K562 (cell line): ENCODE measurements at places on chromosomes 1 and 21. TPM values are rescaled to one million over a fixed set of nuclear protein-coding genes. Genes with fewer than 3 reads are reported as not detected.

The OR2L13 gene
- total RNA-seq: not detected in 2 replicates

- DNase-seq: no peak
These were observed 31.4 kb upstream of the WASF2 start for GRCh38 chr1:27521336-27521831.

DNA sequence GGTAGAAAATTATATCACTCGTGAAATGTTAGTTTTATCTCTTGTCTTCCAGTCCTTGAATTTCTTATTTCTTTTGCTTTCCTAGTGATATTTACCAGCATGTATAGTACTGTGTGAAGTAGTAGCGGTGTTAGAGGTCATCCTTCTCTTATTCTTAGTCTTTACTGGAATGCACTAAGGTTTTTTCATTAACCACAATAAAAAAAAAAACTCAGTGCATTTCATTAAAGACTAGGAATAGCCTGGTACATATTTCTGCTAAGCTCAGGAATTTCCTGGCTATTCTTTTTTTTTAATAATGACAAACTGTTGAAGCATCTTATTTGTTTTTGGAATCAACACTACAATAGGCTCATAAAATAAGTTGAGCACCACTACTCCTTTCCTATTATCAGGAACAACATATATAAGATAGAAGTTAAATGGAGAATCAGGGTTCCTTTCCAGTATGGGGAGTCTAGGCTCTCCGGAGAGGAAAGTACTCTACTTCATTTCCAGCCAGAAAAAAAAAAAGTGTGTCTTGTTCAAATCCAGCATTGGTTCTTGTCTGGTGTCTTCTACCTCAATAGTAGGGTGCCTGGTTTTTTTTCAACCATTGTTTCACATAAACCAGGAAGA is 60.0 kb downstream of the TNFSF18 start:
- DNase-seq: no peak

- DNase-seq: no peak
These were observed 777.9 kb downstream of the MRPL39 start for GRCh38 chr21:24829397-24829796.

The LAMB3 gene
- 1.3 and 1.9 TPM in 2 replicates for total RNA-seq

- DNase-seq: no peak
These were observed 373 bp downstream of the MTF1 start for GRCh38 chr1:37858931-37859506.

The UMODL1 gene
- not detected in 2 replicates for total RNA-seq

- peak; percentile 45 for DNase-seq
These were observed 2.4 kb downstream of the ARID1A start for GRCh38 chr1:26697978-26698849.

DNA sequence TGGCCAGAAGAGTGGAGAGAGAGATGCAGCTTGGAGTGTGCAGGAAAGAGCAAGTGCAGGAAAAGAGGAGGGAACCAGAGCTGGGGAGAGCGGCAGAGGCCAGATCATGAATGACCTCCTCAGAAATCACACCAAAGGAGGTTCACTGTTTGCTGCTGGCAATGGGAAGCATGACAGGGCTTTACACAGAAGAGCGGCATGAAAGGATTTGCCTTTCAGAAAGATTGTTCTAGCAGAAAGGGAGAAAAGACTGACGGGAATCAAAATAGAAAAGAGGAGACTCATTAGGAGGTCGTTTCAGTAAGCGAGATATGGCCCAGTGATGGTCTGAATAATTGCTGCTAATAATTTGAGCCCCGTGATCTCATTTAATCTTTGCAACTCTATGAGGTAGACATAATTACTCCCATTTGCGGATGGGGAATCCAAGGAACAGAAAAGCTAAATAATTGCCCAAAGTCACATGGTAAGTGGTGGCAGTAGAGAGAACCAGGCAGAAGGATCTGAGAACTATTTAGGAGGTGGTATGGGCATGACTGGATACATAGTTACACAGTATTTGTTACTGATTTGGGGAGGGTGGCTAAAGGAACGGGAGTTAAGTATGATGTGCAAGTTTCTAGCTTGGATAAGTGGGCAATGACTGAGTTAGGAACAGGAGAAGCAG is 12.5 kb upstream of the HNRNPR start:
- DNase-seq: no peak

DNA sequence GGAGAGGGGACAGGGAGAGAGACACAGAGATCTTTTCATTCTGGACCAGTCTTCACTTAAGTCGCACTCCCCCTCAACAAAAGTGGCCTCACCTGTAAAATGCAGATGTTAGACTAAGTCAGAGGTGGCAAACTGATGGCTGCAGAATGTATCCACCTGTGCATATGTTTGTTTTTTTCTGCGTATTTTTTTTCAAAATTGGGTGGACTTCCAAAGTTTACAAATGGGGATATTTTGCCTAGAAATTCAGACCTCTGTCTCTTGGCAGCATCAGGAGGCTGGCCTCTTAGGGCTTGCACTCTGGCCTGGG is 525.0 kb downstream of the MATN1 start:
- no peak for DNase-seq

GRCh38 chr1:208654241-208654640 is 410.1 kb upstream of the PLXNA2 start:
- peak; percentile 44 for DNase-seq

The CCDC190 gene
- not detected in 2 replicates for total RNA-seq

DNA sequence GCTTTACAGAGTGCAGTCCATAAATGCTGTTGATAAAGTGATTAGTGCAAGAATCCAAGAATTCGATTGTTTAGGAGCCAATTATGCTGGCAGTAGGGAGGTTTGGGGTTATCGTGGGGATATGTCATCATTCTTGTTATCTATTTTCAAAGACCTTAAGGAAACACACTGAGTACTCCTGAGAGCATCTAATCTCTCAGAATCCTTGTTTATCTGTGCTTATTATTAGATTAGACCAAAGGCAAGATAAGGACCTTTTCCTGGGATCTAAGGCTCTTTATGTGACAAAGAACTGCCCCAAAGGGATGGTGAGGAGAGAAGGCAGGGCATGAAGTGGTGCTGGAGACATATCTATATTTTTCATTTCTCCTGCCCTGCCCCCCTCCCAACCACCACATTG is 139.1 kb downstream of the TSEN15 start:
- DNase-seq: no peak

DNA sequence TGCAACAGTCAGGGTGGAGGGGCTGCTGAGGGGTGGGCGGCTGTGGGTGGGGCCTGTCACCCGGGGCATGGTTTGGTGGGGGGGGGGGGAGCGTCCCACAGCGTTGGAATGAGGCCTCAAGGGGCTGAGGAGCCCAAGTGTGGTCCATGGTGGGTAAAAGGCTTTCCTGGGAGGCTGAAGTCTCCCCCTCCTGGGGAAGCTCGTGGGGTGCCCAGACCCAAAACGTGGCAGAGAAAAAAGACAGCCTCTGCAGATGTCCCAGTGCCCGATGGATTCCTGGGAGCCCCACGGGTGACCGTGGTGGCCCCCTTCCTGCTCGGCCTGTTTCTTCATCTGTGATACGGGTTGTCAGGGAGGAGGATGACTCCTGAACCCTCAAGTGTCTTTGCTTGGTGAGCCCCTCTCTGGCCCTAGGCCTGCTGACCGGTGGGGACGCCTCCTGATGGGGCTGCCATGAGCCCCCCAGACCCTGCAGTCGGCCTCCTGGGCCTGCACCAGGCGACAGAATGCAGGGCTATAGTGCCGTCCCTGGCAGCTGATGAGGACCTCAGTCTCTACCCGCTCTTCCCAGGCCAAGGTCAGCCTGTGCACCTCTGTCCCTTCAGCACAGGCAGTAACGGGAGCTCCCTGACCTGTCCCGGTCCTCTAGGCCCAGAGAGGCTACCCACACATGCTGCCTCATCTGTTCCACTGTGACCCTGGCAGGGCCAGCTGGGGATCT is 1.1 kb downstream of the OBSCN start:
- DNase-seq: no peak

DNA sequence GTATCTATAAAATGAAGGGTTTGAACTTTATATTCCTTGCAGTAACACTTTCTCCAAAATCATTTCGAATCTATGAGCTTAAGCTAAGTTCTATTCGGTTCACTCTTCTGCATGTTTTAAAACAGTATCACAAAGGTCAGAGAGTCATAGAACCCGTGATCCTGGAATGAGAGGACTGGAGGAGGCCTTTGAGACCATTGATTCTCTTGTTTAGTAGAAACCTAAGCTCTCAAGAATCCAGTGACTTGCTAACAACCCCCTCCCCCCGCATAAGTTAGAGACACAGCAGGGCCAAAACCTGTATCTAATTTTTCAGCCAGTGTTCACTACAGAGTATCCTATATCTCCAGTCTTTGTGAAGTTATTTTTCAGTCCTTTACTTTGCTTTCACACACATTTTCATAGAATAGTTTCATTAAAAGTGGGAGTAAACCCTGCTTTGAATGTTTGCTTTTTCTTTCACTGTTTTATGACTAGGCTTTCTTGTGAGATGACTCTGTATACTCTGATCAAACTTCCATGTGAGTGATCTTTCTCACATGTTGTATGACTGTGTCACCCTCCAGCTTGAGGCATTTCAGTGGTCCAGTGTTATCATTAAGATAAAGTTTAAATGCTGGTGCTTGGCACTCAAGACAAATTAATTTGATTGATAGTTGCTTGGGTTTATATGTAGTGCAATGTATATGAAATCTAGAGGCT is 275.4 kb upstream of the SGIP1 start:
- no peak for DNase-seq
